ENCODE measurements at places on chromosomes 2 and 18.

GRCh38 chr2:121635371-121635770 lies 13.9 kb downstream of the CLASP1 start:
- DNase-seq, result no peak

GRCh38 chr2:163185160-163185559 lies 346.6 kb upstream of the KCNH7 start:
- no peak for DNase-seq

DNA sequence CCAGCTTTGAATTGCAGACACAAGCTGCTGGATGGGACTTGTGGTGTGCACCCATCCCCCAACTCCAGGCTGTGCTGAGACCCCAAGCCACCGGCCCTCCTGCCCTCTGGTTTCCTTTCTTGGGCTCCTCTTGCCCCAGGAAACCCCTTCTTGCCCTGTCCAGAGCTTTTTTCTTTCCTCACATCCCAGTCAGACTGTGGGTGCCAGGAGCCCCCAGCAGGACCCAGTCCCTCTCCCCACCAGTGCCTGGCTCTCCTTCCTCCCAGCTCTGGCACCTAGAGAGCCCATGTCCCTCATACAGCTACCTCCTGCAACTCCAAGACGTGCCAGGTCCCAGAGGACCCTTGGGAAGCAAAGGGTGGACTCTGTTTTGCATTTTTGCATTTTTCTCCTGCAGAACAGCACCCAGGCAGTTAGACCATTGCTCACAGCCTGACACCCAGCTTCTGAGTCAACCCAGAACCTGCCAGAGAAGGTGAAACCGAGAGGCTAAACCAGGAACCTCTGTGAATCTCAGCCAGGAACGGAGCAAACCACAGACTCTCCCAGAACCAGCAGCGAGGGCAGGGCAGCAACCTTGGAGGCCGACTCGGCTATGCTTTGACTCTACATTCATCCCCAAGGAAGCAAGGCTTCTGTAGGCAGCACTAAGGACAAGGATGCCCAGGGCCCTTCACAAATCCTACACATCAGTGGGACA lies 221.1 kb downstream of the ANAPC1 start:
- no peak for DNase-seq

- DNase-seq, result no peak
Measured at GRCh38 chr2:50611351-50611871, 420.5 kb downstream of the NRXN1 start.

DNA sequence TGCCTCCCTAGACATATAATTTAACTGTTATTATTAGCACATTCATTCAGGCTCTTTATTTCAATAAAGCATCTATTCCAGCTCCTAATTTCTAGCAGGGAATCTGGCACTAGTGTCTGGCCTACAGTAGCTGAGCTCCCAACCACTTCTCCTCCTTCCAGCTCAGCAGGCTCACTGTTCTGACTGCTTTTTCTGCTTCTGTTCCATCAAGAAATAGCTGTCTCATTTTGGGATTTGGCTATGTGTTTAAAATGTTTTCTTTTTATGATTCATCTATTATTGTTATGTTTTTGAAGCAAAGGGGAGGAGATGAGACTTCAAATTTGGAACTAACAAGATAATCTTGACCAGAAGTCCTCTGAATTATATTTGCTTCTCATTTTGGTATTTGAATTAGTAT lies 172.7 kb upstream of the SMAD7 start:
- DNase-seq, result peak; percentile 35

DNA sequence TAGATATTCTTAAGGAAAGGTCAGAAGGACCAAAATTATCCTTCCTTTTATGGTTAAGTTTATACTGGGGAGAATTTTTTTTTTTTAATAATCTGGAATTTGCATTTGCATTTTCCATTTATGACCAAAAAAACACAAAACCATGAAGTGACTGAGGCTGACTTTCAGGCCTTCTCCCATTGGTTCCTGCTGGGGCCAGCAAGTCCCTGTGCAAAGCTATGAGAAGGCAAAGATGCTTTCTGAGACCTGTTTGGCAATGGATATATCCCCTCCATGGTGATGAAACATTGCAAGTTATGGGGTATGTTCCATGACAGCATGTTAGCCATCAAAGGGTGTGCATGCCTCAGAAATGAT lies 60.8 kb downstream of the KIAA2012 start:
- DNase-seq, result no peak

GRCh38 chr2:168396131-168396530 lies 59.9 kb upstream of the CERS6 start:
- no peak for DNase-seq

DNA sequence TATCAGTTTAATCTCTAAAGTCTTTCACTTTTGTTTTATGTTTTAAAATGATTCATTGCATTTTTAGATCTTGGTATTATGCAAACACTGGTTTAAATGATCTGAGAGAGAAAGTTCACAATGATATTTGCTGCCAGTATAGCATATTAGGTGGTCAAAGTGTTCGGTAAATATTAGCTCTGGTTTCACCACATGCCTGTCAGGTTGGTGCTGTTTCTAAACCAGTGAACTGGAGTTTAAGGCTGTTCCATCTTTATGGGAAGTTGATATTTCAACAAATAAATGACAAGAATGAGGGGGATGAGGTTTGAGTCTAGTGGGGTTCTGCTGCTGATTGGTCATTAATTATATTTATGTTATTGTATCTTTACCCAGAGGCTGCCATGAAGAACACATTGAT lies 436.4 kb downstream of the DCDC2C start:
- no peak for DNase-seq

DNA sequence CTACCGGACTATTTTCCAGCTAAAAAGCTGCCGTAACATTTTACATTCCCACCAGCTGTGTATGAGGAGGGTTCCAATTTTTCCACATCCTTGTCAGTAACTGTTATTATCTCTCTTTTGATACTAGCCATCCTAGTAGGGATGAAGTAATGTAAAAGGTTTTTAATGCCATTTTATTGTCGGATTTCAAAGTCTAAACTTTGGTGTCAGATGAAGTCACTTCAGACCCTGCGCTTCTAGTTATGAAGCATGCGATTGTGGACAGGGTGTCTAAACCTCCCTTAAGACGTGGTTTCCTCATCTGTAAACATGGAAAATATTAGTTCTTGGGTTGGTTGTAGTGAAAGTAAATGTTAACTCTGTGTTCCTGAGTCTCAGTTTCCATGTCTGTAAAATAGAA lies 4.7 kb downstream of the DGKD start:
- DNase-seq, result no peak

- no peak for DNase-seq
Measured at GRCh38 chr2:143083636-143084035, 45.6 kb upstream of the ARHGAP15 start.

DNA sequence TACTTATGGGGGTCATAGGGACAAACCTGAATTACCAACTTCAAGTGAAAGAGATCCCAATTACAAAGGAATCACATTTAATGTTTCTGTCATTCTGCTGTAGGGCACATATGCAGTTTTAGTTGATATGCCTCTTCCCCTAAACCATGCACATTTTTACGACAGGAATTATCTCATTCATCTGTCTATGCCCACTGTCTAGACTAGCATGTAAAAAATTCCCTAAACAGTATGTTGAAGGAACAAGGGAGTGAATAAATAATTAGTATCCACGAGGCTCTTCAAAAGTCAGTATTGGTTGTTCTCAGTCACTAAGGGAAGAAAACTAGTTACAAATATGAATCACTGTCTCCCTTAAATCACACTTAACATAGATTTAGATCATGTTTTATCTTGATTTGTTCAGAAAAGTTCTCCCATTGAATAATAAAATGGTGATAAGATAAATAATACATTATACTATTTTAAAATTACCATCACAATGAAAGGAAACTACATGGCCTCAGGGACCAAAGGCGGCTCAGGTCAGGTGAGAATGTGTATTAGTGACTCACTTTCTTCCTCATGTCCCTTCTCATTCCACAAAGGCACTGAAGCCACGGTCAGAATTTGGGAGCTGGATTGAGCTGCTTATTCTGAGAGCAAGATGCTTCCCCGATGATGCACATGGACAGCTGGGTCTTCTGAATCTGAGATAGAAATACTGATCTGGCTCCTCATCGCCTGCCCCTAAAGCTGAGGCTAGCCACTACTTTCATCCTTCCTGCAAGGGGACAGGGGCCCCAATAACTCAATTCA lies 29.1 kb downstream of the DYM start:
- DNase-seq, result no peak

DNA sequence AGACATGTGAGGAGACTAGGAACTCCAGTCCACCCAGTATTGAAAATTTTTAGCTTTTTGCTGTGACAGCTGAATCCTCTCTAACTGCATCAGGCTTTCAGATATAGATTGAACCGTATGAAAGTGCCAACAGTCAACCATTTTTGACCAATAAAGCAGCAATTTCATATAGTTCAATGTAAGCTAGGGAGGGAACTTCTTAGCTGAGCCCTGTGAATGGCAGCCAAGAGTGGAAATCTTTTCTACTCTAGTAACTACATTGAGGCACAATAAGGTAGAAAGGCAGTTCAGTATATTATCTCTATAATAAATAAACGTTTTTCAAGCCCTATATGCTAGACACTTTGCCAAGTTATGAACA lies 96.3 kb upstream of the TANK start:
- DNase-seq, result no peak

DNA sequence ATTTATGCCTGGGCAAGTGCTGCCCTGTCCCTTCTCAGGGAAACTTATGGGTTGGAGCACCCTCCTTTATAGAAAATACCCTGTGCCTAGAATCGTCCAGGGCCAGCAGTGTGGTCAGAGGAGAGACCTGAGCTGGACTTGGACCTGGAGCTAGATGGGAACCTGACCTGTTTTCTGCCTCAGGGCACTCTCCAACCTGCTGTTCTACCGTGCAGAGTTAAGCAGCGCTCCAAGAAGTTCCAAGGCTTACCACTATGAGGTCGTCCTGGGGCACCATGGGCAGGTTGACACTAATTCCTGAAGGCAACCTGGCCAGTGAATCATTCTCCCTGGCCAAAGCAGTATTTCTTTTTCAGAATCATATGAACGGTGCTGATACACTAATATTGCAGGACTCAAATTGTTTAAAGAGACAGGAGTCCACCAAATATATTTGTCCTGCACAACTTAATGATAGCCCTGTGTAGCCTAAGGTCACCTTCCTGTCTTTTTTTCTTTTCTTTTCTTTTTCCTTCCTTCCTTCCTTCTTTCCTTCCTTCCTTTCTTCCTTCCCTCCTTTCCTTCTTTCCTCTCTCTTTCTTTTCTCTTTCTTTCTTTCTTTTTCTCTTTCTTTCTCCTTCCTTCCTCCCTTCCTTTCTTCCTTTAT lies 455.4 kb upstream of the HNMT start:
- DNase-seq, result no peak

- DNase-seq, result no peak
Measured at GRCh38 chr2:118747066-118747465, 100.4 kb downstream of the EN1 start.

- DNase-seq, result no peak
Measured at GRCh38 chr2:46776687-46777327, 138.8 kb downstream of the MCFD2 start.

DNA sequence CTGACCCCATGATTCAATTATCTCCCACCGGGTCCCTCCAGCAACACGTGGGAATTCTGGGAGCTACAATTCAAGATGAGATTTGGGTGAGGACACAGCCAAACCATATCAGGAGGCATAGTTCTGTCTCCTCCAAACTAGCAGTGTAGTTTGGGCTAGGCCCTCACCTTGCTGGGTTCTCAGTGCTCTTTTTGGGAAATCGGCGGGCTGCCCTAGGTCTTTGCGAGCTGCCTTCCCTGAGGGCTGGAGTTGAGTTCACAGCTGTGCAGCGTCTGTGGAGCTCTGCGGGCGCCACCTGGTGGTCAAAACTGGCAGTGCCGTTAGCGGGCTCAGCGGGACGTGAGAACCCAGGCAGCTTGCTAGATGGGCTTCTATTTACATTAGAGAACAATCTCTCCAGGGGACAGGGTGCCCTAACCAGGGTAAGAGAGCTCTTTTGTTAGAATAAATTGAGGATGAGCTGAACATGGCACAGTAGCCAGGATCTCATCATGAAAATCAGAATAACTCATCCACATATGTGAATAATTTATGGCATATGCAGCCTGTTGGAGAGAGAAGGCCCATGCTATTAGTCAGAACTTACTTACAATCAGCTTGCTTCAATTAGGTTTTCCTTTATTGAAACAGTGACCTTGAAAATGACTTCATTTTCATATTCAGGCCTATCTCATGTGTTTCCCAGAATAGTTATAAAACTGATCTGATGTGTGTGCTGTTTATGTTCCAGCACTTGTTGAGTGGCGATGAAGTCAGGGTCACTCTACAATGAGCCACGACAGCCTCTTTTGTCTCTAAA lies 27.4 kb upstream of the YES1 start:
- no peak for DNase-seq

- no peak for DNase-seq
Measured at GRCh38 chr2:174699993-174700766, 64.1 kb downstream of the CHRNA1 start.

DNA sequence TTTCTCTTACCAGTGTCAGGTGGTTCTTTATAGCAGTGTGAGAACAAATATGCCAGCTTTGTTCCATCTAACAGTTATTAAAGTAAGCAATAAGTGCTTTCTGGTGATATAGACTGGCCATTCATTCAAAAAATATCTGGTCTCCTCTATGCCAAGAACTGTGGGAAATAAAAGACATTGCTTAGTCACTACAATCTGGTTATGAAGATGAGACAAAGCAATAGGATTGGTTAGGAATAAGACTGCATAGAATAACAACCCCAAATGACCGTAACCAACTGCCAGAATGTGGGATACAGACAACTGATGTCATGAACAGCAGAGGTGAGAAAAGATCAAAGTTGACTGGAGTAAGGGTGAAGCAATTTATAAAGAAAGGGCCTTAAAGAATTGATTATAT lies 83.8 kb downstream of the MBD2 start:
- DNase-seq, result no peak
